ENCODE measurements at places on chromosomes 6 and 20. TPM values are rescaled to one million over a fixed set of nuclear protein-coding genes. Genes with fewer than 3 reads are reported as not detected.

Gene GPR6
- total RNA-seq: not detected

Gene IL20RA
- total RNA-seq: 2.4 TPM

Gene TGM3
- total RNA-seq: not detected

- peak; percentile 92 for DNase-seq
Observed at GRCh38 chr6:15893556-15894253, 230.9 kb upstream of the DTNBP1 start.

Gene OTOR
- total RNA-seq: not detected

All from GM23338 (cell line).